Right renal pelvis (tissue), 4 donors: ENCODE measurements at places on chromosomes 6 and 20. TPM values are rescaled to one million over a fixed set of nuclear protein-coding genes. Genes with fewer than 3 reads are reported as not detected.

LRRN4 gene
- polyA plus RNA-seq = 9.6 TPM

TRIM31 gene
- not detected for polyA plus RNA-seq

PSMA7 gene
- polyA plus RNA-seq = 167 TPM

PSORS1C2 gene
- not detected for polyA plus RNA-seq

BLTP3A gene
- polyA plus RNA-seq = 15.4 TPM
